AG04450 (cell line): ENCODE measurements at places on chromosomes 6 and 20. TPM values are rescaled to one million over a fixed set of nuclear protein-coding genes. Genes with fewer than 3 reads are reported as not detected.
A peak's percentile ranks its signal among the peaks of the same experiment; 100 is the strongest.

- DNase-seq, result peak; percentile 70
Observed at GRCh38 chr20:17557675-17558006, 12.2 kb upstream of the DSTN start.

DNA sequence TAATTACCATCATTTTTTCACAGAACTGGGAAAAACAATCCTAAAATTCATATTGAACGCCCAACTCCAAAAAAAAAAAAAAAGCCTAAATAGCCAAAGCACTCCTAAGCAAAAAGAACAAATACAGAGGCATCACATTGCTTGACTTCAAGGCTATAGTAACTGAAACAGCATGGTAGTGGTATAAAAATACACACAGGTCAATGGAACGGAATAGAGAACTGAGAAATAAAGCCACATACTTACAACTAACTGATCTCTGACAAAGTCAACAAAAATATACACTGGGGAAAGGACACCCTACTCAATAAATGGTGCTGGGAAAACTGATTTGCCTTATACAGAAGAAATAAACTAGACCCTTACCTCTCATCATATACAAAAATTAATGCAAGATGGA lies 89.6 kb downstream of the MRAP2 start:
- DNase-seq, result no peak

GRCh38 chr6:61168878-61169277 lies 1117.1 kb downstream of the KHDRBS2 start:
- DNase-seq, result no peak

Gene SPATS1
- not detected in 2 replicates for polyA plus RNA-seq

- no peak for DNase-seq
Observed at GRCh38 chr6:39814236-39814635, 22.1 kb downstream of the DAAM2 start.

Gene TSPO2
- not detected in 2 replicates for polyA plus RNA-seq

GRCh38 chr20:46777331-46777730 lies 67.9 kb downstream of the SLC2A10 start:
- no peak for DNase-seq

- no peak for DNase-seq
Observed at GRCh38 chr20:50874111-50874757, 57.0 kb downstream of the ADNP start.

- no peak for DNase-seq
Observed at GRCh38 chr6:56204134-56204533, 43.2 kb downstream of the COL21A1 start.

- no peak for DNase-seq
Observed at GRCh38 chr6:168305863-168306262, 13.7 kb downstream of the DACT2 start.

- no peak for DNase-seq
Observed at GRCh38 chr6:170144571-170145271, 146.2 kb downstream of the DLL1 start.

Gene GSTA5
- polyA plus RNA-seq, result not detected in 2 replicates

GRCh38 chr20:48721324-48722001 lies 106.3 kb downstream of the PREX1 start:
- DNase-seq, result no peak

Gene CAPN11
- 0.04 and 0.09 TPM in 2 replicates for polyA plus RNA-seq

- DNase-seq, result no peak
Observed at GRCh38 chr6:44183783-44184182, 25.2 kb downstream of the CAPN11 start.

DNA sequence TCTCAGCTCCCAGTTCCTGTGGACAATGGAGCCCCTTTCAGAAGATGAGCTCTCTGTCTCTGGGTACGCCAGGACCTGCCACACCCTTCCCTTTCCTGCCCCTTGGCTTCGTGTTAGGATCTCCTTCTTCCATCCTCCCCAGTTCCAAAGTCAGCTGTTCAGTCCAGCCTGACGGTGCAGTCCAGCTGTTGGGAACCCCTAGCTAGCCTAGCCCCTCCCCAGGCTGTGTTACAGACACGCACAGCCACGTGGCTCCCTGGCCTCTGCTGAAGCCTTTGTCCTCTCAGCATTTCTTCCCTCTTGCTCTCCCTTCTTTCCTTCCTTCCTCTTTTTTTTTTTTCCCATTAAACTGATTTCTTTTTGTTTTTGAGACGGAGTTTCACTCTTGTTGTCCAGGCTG lies 12.4 kb upstream of the TFAP2C start:
- DNase-seq, result no peak

GRCh38 chr20:9143926-9144325 lies 75.0 kb downstream of the PLCB4 start:
- no peak for DNase-seq

GRCh38 chr20:51959066-51959542 lies 156.8 kb upstream of the SALL4 start:
- DNase-seq, result no peak

GRCh38 chr20:39874049-39874893 lies 814.8 kb downstream of the MAFB start:
- DNase-seq, result peak; percentile 73

Gene CLIC5
- not detected in 2 replicates for polyA plus RNA-seq

Gene GRM1
- polyA plus RNA-seq, result 0.01 TPM in 2 replicates

DNA sequence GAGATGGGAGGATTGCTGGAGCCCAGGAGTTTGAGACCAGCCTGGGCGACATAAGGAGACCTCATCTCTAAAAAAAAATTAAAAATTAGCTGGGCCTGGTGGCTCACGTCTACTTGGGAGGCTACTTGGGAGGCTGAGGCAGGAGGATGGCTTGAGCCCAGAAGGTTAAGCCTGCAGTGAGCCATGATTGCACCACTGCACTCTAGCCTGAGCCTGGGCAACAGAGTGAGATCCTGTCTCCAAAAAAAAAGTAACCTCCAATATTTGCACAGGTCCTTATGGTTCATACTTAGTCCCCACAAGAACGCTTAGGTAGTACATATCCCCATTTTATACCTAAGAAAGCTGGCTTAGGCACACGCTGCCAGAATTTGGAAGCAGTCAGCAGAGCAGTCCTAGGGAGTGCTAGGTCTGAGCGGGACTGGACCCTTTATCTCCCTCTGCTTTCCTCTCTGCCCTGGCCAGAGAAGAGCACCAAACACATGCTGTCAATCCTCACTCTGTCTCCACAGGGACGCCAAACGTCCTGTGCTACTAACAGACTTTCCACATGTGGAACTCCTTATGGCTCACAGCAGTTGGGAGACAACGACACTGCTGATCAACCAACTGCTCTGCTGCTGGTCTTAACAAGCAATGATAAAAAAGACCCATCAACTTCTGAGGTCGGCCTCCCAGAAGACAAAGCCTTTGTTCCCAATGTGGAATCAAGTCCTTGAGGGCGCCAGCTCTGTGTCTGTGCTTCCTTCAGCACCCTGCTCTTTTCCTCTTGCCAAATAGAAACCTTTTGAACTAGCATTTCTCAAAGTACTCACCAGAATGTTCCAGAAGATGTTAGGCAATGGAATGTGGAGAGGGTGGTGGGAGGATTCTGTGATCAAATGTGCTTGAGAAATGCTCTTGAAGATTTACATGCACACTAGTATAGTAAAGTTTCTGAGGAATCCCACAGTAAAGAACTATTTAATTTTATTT lies 226.3 kb upstream of the DTNBP1 start:
- no peak for DNase-seq

DNA sequence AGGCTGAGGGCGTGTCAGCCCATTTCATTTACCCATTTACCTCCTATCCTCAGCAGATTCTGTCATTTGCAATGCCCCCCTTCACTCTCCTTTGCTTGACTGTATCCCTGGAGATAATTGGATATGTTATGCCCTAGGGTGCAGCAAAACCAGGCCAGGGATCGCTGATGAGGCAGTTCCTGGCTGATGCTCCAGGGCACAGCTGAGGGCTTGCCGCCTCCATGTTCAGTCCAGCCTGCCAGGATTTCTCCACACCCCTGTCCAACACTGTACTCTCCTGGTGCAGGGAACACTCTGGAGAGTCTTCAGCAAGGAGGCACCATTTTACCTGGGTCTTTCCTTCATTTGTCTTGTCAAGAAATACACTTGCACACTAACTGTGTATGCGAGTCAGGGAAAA lies 532.1 kb upstream of the CHD6 start:
- no peak for DNase-seq

DNA sequence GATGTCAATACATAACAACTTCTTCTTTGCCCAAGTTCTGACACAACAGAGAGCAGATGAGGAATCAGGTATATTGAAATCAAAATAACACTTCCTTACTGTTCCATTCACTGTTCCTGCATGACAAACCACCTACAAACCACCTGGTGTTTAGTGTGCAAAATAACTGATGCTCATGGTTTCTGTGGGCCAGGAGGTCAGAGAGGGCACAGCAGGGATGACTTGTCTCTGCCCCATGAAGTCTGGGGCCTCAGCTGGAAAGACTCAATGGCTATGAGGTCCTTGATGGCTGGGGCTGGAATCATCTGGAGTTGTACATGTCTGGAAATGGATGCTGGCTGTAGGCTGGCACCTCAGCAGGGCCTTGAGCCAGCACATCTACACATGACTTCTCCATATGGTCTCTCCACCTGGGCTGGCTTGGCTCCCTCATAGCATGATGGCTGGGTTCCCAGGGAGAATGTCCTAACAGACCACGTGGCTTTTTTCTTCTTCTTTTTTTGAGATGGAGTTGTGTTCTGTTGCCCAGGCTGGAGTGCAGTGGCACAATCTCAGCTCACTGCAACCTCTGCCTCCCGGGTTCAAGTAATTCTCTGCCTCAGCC lies 7.4 kb upstream of the COX4I2 start:
- DNase-seq, result no peak

DNA sequence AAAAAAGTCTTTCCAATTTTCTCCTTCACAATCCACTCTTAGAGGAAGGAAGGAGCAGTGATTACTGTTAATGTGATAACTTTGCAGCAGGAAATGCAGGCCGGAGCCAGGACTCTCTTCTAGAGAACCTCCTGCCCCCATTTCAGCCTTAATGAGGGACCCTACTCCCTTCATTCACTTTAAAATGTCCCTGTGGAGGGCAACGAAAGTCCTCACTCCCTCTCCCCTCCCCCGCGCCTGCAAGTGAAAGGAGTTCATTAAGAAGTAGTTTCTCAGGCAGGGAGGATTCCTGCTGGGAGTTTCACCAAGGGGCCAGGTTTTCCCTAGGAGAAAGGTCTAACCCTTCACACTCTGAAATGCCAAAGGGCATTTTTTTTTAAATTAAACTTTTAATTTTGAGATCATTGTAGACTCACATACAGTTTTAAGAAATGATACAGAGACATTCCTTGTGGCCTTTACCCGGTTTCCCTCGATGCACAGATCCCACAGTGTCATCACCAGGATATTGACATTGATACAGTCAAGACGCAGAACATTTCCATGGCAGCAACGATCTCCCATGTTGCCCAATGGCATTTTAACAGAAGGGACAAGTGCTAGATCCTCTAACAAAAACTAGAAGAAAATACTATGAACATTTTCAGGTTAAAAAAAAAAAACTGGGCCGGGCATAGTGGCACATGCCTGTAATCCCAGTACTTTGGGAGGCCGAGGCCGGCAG lies 6.8 kb upstream of the COMMD7 start:
- DNase-seq, result no peak

DNA sequence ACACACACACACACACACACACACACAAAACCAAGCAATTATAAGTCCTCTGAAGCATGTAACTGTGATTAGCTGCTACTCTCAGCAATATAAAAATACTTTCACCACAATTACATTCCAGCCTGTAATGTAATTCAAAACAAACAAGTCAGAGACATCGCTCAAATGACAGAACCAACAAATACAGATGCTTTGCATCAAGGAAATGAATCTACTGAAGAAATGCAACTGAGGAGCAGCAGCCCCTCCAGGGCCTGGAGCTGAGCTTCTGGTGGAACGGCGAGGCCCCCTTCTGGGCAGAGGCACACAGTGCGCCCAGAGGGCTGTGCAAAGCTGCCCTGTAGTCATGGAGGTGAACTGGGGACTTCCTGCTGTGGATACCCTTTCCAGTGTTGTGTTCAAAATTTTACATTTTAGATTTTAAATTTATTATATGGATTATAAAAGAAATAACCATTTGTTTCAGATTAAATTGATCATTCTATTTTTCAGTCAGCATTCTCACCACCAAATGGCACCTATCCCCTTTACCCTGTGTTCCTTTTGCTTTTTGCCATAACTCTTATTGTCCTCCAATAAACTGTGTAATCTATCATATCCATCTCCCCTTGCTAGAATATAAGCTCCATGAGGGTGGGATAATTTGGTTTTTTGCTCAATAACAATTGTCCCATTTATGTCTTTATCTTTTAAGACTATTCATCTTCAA lies 23.2 kb downstream of the ADAT2 start:
- peak; percentile 79 for DNase-seq

Gene EMILIN3
- 0.12 and 0.17 TPM in 2 replicates for polyA plus RNA-seq

Gene BLCAP
- 88.9 and 94.1 TPM in 2 replicates for polyA plus RNA-seq

Gene CST7
- not detected in 2 replicates for polyA plus RNA-seq

GRCh38 chr6:116221067-116221466 lies 32.8 kb downstream of the TSPYL4 start:
- DNase-seq, result no peak

- no peak for DNase-seq
Observed at GRCh38 chr6:168535711-168536110, 94.7 kb downstream of the SMOC2 start.

Gene PDYN
- polyA plus RNA-seq, result not detected in 2 replicates

DNA sequence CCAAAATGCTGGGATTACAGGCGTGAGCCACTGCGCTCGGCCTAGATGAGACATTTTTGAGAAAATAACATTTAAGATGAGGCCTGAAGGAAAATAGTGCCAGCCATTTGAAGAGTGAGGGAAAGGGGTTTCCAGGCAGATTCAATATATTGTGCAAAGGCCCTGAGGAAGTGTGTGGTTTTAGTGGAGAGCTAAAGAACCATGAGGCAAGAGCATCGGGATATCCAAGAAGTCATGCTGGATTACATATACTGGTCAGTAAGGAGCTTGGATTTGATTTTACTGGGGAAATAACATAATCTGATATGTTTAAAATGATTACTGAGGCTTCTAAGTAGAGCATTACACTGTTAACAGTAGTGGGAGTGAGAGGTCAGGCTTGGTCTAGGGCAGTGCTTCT lies 47.0 kb downstream of the CARMIL1 start:
- no peak for DNase-seq

DNA sequence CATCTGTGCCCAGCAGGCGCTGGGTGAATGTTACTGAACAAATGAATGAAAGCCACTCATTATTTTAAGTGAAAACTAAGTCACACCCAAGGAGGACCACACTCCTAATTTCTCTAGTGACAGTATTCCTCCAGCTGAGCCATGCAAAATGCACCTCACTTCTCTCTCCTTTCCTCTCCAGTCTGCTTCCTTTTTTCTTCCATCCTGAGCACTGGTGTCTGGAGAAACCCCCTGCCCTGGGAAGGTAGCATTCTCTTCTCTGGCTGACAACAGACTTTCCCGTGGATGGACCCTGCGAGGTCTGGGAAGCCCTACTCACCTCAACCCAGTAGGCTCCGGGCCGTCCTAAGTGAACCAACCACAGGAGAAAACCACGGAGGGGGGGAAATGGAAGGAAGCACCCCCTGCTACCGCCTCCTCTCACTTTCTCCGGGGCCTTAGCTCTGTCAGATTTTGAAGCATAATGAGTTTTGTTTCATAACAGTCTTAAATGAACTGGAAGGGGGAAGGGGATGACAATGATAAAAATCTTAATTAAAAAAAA lies 22.6 kb downstream of the TRERF1 start:
- DNase-seq, result no peak

GRCh38 chr20:47927385-47927851 lies 142.1 kb upstream of the SULF2 start:
- DNase-seq, result no peak

Gene GATA5
- polyA plus RNA-seq, result not detected in 2 replicates
